ENCODE measurements at places on chromosomes 2 and 18. TPM values are rescaled to one million over a fixed set of nuclear protein-coding genes. Genes with fewer than 3 reads are reported as not detected.

The MYL1 gene
- not detected for total RNA-seq

The ARHGEF33 gene
- total RNA-seq, result 5.5 TPM

The C1D gene
- total RNA-seq, result 35.7 TPM

The CCDC74A gene
- total RNA-seq, result 13.7 TPM

DNA sequence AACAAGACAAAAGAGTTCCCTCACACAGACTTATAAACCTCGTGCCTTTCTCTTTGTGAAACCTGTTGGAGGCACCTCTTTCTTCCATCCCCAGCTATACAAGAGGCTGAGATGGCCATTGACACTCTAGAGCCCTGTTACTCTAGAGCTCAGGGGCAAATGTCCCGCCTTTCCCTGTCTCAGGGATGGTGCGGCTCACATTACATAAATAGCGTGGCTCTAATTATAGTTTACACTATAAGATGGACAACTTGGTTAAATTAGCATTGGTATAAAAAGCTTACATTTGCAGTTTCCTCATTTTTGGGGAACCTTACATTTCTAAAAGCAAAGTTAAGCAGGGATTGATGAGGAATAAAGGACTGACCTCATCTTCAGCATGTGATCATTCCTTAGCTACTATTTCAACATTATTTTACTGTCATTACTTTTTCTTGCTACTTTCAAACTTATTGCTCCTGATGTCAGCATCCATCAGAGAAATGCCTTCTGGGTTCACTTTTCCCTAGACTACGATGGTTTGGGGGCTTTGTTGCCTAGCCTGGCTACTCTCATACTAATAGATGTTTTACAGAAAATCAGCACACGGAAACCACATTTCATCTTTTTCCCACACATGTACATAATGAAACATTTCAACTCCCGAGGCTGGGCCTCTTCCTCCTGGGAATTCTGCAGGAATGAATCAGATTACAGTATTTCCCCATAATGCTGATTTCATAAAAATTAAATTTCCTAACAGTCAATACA, 40.4 kb downstream of the FTCDNL1 start:
- peak; percentile 36 for DNase-seq

GRCh38 chr2:45681675-45682074, 30.2 kb downstream of the PRKCE start:
- no peak for DNase-seq

DNA sequence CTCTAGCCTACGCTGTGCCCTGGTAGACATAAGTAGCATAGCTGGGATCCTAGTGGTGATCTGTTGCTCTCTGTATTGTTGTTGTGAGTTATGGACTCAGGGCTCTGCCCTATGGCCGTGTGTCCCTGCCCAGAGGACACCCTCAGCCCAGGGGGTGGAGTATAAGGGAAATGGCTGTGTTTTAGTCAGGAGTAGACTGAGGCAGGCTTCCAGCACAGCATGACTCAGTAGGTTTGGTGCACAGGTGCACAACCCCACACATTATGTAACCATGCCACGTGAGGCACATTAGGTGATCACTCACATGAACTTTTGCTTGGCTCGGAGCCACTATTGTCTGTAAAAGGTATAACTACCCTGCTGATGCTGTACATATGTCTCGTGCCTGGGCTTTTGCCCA, 59.9 kb upstream of the PEX13 start:
- no peak for DNase-seq

DNA sequence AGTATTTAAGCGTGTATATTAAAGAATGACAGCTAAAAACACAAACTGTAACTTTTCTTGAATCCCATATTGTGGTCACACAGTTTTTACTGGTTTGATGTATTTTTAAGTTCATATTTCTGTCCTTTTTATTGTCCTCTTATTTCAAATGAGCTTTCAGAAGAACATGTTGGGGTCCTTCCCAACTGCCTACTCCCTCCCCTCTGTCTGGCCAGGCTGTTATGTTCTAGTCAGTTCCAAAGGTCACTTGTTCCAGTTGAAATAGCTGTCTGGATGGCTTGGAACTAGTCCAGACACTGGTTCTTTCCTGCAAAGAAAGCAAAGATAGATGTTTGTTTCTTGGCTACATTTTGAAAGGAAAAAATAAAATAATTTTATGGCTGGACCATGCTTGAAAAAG, 306.9 kb downstream of the GULP1 start:
- DNase-seq, result peak; percentile 64

- no peak for DNase-seq
Measured at GRCh38 chr2:9984217-9984739, 32.8 kb downstream of the GRHL1 start.

GRCh38 chr2:131041402-131042147, 51.7 kb downstream of the FAM168B start:
- no peak for DNase-seq

- no peak for DNase-seq
Measured at GRCh38 chr2:124112206-124112605, 87.1 kb downstream of the CNTNAP5 start.

- DNase-seq, result no peak
Measured at GRCh38 chr2:6074089-6074643, 382.0 kb downstream of the SOX11 start.

DNA sequence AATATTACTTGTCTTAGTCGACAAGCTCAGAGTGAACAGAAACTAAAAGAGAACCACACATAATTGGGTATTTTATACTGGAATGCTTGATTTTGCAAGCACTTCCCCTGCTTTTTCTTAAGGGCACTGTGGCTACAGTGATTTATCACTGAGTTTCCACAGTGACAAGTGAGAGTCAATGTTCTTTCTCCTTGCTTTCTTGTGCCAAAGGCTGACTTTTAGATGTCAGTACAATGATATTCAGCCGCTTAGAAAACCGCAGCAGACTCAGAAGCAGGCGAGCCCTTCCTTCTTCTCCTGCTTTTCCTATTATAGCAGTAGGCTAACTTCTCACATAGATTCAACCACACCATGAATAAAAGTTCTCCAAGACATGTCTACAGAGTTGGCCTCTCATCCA, 1603.6 kb upstream of the NXPH2 start:
- no peak for DNase-seq

All from lung (tissue), 17 donors.